Dorsolateral prefrontal cortex (tissue), 122 donors: ENCODE measurements at places on chromosomes 2 and 18.
A peak's percentile ranks its signal among the peaks of the same experiment; 100 is the strongest.

- no peak for DNase-seq
These were observed 244.3 kb downstream of the FAM210A start for GRCh38 chr18:13481820-13482617.

GRCh38 chr2:217215877-217216276 lies 356.0 kb upstream of the TNP1 start:
- no peak for DNase-seq

- no peak for DNase-seq
These were observed 3.8 kb upstream of the SEMA4C start for GRCh38 chr2:96873651-96874096.

DNA sequence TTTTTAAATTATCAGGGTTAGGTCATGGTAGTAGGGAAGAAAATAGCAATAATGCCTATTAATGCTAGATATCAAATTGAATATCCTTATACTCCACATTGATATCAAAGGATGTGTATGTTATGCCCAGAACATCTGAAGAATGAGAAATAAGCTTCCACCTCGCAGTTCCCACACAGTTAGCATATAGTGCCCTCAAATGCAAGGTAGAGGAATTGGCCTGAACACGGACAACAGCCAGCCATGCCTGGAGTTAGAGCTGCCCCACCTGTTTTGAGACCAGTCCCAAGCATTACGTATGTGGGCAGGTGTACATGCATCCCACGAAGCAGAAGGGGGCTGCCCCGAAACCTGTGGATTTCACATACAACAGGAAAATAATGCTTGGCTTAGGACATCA lies 79.6 kb downstream of the SUMO1 start:
- DNase-seq: peak; percentile 39

- DNase-seq: no peak
These were observed 466.4 kb upstream of the CWC22 start for GRCh38 chr2:180473456-180473855.

GRCh38 chr2:151984424-151985083 lies 114.3 kb downstream of the CACNB4 start:
- DNase-seq: no peak

GRCh38 chr2:233141901-233142300 lies 81.8 kb downstream of the INPP5D start:
- DNase-seq: no peak

- DNase-seq: no peak
These were observed 10.7 kb upstream of the IL1R2 start for GRCh38 chr2:101981066-101981465.

DNA sequence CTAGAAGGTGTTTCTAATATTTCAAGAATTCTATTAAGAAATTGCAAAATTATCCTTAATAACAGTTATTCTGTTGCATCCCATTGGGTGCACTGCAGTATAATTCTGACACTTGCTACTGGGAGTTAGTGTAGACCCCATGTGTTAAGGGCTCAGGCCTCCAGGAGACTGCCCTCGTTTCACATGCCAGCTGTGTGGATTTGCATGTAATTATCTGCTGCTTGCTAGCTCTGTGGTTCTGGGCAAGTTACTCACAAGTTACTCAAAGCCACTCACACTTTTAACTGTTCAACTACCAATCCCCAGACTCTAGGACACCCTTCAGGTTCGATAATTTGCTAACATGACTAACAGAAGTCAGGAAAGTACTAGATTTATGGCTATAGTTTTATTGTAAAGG lies 38.6 kb downstream of the ST6GAL2 start:
- no peak for DNase-seq

- no peak for DNase-seq
These were observed 276.4 kb upstream of the HS6ST1 start for GRCh38 chr2:128594953-128595677.

- DNase-seq: no peak
These were observed 32.6 kb upstream of the RND3 start for GRCh38 chr2:150520033-150520432.

GRCh38 chr18:79608999-79609461 lies 70.6 kb upstream of the CTDP1 start:
- DNase-seq: no peak

- no peak for DNase-seq
These were observed at the start of gene DTNA for GRCh38 chr18:34709750-34710441. Gene DTNA (plus strand): TSS chr18:34710298. CDS start chr18:34755977, 45,679 bp downstream.
